ENCODE measurements at places on chromosomes 2 and 18.

GRCh38 chr2:30655660-30656059, 151.6 kb downstream of the CAPN13 start:
- DNase-seq = no peak

- no peak for DNase-seq
These were observed 446.6 kb downstream of the DSC3 start for GRCh38 chr18:30595942-30596341.

GRCh38 chr2:196248467-196249094, 77.2 kb upstream of the STK17B start:
- DNase-seq = no peak

DNA sequence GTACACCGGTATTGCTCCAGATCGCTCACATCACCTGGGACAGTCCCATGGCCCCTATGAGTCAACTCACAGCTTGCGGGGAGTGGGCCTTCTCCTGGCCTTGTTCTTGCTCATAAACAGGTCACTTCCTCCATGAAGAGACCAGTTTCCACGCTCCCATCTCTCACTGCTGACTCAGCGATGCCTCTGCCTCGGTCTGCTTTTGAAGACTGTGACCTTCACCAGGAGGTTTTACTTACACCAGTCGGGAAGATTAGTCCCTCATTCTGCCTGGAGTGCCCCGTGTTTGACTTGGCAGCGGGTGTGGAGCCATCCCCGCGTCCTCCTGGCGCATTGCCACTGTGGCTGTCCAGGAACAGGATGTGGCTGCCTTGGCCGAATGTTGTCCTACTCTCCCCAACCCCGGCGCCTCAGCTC, 159.8 kb downstream of the RHBDD1 start:
- no peak for DNase-seq

DNA sequence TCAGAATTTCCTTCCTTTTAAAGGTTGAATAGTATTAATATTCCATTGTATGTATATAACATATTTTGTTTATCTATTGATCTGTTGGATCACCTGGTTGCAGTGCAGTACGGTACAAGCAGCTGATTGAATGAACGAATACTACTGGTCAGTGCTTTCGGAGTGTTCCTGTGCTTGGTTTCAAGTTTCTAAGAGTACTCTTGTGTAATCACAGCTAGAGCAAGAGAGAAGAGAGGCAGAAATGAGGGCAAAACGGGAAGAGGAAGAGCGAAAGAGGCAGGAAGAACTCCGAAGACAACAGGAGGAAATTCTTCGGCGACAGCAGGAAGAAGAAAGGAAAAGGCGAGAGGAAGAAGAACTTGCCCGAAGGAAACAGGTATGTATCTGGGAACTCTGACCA, 40.3 kb upstream of the KCNJ13 start:
- no peak for DNase-seq

Measured in H7 (cell line).